BE2C (cell line): ENCODE measurements at places on chromosomes 13 and 19.

DNA sequence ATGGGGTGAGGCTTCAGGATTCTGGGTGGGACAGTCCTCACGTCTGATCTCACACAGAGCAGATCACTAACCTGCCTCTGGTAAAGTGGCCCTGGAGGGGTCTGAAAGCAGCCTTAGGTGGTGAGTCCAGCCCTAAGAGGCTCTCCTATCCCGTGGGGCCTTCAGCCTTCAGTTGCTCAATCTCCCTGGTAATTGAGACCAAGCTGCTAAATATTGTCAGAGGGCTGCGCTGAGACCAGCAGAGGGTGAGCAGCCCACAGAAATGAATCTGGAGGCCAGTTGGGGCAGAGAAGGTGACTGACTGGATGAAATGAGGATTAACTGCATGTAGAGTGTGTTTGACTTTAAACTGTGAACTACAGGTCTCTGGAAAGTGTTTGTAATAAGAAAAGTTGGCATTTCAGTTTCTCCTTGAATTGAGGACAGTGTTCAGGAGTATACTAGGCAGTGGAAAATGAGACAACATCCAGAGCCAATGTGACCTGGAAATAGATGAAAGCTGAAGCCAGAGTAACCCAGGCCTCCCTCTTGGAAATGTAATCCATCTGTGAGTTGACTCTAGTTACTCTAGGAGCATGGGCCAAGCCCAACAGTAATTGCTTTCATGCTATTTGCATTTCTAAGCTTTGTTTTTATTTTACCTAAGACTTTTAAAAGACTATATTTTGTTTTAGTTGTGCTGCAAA is 14.3 kb upstream of the HSPH1 start:
- DNase-seq = no peak

- DNase-seq = no peak
Measured at GRCh38 chr19:38250821-38251563, 5.2 kb downstream of the PPP1R14A start.

GRCh38 chr19:44430956-44431355 is 17.3 kb downstream of the ZNF229 start:
- no peak for DNase-seq

DNA sequence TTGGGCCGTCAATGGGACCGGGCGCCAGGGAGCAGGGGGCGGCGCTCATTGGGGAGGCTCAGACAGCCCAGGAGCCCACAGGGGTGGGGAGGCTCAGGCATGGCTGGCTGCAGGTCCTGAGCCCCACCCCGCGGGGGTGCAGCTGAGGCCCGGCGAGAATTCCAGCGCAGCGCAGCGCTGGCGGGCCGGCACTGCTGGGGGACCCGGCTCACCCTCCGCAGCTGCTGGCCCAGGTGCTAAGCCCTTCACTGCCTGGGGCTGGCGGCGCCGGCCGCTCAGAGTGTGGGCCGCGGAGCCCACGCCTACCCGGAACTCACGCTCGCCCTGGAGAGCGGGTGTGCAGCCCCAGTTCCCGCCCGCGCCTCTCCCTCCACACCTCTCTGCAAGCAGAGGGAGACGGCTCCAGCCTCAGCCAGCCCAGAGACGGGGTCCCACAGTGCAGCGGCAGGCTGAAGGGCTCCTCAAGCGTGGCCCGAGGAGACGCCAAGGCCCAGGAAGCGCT is 1227.4 kb downstream of the PCDH17 start:
- no peak for DNase-seq

- DNase-seq = no peak
Measured at GRCh38 chr19:18308948-18309325, 13.9 kb downstream of the LSM4 start.

- no peak for DNase-seq
Measured at GRCh38 chr13:46667687-46668281, 114.8 kb downstream of the LRCH1 start.

DNA sequence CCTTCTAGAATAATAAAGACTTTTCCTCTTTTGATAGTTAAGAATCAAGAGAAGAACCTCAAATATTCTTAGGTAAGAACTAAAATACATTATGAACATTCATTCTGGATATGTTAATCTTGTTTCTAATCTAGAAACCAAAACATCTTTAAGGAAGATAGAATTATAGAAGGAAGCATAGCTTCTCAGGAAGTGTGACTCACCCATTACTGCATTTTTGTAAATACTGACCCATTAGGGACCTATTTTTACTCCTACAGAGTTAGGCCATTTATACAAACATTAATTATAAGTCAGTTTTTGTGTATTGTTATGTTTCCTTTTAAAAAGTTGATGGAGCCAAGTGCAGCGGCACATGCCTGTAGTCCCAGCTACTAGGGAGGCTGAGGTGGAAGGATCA is 147.1 kb downstream of the NUFIP1 start:
- no peak for DNase-seq

GRCh38 chr13:96181911-96182310 is 92.0 kb downstream of the HS6ST3 start:
- no peak for DNase-seq

DNA sequence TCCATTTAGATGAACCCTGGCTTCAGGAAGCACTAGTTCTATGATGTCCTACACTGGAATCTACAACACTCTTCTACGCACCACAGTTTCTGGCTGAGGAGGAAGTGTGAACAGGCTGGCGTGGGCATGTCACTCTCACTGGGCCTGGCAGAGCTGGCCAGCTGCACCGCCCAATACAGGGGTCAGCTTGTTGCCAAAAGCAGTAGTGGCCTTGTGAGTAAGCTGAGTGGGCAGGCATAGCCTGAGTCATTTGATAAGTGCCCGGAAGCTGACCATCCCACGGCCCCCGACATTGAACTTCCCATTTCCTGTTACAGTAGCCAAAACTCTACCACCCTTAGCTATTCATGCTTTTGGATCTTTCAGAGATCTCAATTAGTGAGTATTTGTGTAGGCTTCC is 240.9 kb upstream of the SERP2 start:
- no peak for DNase-seq

DNA sequence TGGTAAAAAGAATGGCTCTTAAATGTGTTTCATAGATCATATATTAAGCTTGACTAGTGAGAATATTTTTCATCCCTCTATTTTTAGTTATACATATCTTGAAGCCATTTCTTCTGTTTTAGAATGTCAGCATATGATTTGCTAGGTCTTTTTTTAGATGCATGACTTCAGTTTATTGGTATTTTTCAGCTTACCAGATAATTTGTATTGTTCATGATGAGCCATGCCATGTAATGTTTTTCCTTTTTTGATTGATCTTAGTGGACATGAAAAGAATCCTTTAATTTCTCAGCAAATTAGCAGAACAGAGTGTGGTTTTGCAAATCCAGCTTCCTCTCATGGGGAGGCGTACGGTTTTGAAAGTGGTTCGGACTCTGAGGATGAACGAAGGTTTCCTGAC is 168.5 kb downstream of the LMO7 start:
- DNase-seq = no peak

GRCh38 chr13:91017031-91017668 is 330.3 kb upstream of the MIR17HG start:
- peak; percentile 69 for DNase-seq

- no peak for DNase-seq
Measured at GRCh38 chr13:108974686-108975085, 345.3 kb downstream of the MYO16 start.

- DNase-seq = no peak
Measured at GRCh38 chr19:58079792-58080191, 18.2 kb downstream of the ZSCAN18 start.

GRCh38 chr13:83839146-83839545 is 43.1 kb downstream of the SLITRK1 start:
- DNase-seq = no peak

DNA sequence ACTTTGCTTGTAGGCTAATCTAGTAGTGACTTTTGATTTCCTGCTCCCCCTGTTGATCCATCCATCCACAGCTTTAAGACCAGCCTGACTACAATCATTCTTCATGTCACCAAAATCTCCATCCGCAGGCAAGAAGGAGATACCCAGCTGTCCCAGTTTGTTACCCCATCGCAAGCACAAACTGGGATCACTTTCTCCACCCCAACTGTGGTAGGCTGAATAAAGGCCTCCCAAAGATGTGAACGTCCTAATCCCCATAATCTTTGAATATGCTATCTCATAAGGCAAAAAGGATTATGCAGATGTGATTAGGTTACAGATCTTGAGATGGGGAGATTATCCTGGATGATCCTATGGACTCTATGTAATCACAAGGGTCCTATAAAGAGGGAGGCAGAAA is 202.0 kb downstream of the ENOX1 start:
- no peak for DNase-seq

GRCh38 chr13:85500696-85501256 is 298.4 kb downstream of the SLITRK6 start:
- DNase-seq = no peak

DNA sequence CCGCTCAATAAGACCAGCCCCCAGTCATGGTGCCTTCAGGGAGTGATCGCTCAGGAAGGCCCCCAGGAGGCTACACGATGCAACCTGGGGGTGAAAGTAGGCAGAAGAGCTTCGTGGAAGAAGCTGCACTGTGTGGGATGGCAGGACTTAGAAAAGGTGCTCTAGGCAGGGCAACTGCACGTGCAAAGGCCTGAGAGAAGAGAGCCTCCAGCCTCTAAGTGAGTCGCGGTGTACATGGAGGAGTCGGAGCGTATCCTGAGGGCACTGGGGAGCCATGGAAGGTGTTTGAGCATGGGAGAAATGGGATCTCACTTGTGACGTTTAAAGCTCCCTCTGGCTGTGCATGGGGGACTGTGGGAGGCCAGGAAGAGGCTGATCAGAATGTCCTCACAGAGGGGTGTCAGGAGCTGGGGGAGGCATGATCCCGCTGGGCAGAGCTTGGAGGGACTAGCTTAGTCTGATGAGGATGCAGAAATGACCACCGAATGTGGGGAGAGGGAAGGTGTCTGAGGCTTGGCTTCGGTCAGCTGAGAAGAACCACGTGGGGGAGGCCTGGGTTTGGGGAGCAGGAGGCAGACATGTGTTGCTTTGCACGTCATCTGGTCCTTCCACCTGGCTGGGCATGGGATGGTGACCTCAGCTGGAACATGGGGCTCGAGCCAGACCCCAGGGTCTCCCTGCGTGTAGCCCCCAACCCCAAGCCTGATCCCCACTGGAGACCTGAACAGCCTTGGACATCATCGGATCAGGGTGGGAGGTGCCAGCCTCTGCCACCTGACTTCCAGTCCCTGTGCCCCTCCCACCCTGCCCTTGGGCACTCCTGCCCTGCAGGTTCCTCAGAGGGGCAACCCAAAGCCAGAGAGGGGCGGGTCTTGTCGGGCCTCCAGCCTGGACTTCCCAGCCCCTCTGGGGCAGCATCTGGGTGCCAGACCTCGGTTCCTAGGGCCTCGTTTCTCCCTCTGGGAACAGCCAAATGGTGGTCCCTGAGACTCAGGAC is 1.1 kb downstream of the APC2 start:
- no peak for DNase-seq

GRCh38 chr13:71922194-71922593 is 55.2 kb upstream of the DACH1 start:
- peak; percentile 38 for DNase-seq

GRCh38 chr13:75091718-75092117 is 390.3 kb downstream of the TBC1D4 start:
- no peak for DNase-seq

GRCh38 chr13:27774651-27775050 is 17.6 kb upstream of the GSX1 start:
- no peak for DNase-seq

DNA sequence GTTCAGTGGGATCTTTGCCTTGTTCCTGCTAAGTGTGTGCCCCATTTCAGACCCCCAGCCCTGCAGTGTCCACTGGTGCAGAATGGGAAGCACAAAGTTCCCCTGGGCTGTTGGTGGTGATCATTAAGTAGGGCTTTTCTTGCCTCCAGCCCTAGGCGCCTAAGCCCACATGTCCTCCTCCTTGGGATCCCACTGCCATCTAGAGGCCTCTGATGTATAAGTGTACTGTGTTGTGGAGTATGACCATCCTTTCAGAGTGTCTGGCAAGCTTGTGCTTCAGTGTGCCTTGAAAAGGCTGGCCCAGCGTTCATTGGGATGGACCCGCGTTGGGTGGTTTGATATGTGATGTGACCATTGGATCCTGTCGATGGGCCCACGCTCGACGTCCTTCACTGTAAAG is 71.2 kb downstream of the WASF3 start:
- no peak for DNase-seq

GRCh38 chr13:30355384-30355699 is 48.0 kb upstream of the KATNAL1 start:
- peak; percentile 72 for DNase-seq

DNA sequence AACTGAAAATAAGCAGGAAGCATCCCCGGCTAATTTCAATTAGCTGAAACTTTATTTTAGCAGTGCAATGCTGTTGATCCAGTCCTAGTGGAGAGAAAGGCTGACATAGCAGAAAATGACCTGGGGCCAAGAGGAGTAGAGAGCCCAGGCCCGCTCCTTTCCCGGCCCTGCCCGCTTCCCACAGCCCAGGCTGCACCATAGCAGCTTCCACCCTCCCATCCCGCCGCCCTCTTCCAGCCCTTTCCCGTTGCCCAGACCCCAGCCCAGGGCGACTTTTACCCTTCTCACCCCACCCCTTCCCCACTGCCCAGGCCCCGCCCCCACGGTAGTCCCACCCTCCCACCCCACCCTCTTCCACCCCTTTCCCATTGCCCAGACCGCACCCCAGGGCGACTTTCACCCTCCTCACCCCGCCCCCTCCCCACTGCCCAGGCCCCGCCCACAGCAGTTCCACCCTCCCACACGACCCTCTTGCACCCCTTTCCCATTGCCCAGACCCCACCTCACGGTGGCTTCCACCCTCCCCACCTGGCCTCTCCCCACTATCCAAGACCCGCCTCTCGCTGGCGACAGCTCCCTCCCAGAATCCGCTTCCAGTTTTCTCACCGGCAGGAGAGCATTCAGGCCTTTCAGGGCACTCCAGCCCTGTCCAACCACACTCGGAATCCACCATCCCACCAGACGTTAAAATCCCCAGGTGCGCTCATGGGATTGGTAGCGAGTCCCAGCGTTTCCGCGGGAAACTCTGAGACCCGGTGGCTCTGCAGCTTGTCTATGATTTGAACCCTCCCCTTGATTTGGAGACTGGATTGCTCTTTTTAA is 8.3 kb downstream of the ZNF160 start:
- no peak for DNase-seq

DNA sequence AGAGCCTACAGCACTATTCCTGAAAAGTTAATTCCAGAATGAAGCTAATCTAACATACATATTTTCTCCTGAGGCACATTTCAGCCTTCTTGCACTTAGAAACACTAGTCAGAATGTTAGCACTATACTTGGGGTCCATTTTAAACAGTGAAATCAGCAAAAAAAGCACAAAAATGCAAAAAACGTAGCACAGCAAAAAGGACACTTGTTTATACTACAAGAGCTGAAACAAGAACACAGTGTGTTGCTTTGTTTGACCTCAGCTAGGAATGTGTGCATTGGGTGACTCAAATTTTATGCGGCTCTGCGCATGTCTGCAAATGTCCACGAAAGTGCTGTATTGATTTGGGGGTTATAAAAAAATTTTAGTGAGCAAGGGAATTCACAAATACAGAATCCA is 226.2 kb downstream of the KCNRG start:
- no peak for DNase-seq

GRCh38 chr13:98324105-98324504 is 147.0 kb upstream of the RNF113B start:
- DNase-seq = no peak

DNA sequence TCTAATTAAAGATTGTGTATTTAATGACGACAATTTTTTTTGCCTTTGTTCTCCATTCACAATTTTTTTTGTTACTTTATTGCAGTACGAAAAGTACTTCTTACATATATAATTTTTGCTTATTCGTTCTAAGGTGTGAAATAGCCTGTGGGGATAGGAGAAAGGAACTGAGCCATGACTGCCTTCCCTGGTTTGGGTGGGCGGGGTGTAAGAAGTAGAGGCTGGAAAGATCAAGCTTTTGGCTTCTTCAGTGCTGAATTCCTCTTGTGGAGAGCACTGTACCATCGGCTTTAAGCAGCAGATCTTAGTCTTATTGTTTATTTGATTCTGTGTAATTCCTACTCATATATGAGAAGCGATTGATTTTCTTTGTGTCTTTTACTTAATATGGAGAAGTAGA is 115.8 kb downstream of the NBEA start:
- DNase-seq = no peak
